ENCODE measurements at places on chromosomes 6 and 20.

- DNase-seq: no peak
Measured at GRCh38 chr6:25027221-25027916, 91.6 kb upstream of the RIPOR2 start.

- DNase-seq: no peak
Measured at GRCh38 chr6:160362556-160362955, 14.4 kb downstream of the SLC22A3 start.

DNA sequence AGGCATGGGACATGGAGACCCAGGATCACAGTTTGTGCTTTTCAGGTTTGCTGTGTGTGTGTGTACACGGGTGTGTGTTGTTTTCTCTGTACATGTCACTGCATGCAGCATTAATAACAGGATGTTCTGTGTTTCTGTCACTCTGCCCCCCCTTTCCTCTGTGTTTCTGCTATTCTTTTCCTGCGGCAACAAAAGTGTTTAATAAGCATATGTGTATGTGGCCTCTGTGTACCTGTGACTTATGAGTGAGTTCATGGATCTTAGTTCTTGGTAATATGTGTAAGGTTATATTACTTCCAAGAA, 9.8 kb downstream of the SYNGAP1 start:
- no peak for DNase-seq

GRCh38 chr20:56933331-56933698, 304.2 kb downstream of the TFAP2C start:
- no peak for DNase-seq

DNA sequence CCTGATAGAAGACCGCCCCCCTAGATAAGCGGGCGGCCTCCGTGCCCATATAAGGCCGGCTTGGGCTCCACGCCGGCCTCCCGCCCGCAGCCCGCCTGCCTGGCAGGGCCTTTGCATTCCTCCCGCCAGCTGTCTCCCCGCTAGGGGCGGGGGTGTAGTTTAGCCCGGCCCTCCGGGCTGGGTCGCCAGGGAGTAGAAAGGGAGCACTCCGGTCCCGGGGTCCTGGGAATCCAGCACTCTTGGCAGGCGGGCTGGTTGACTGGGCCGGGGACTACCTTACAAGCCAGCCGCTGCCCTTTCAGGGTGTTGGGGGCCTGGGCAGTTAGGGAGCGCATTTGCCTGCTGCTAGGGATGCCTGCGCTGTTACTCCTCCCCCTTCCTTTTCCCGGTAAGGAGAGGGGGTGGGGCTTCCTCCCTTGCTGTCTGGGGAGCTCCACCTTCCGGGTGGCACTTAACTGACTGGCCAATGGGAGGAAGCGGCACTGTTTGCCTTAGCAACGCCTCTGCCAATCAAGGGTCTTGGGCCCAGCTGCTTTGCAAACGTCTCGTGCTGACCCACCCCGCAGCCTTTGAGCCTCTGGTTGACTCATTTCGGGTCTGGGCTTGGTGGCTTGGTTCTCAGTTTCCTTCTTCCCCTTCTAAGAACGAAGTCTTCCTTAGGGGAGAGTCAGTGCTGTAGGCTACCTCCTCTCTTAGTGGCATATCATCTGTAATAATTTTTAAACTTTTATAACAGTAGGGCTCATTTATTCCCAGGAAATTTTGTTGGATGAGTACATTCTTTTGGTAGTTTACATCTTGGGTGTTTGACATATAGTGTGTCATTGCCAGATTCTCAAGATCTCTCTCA, 3.4 kb downstream of the SRF start:
- peak; percentile 97 for DNase-seq
